K562 (cell line): ENCODE measurements at places on chromosomes 2 and 18. TPM values are rescaled to one million over a fixed set of nuclear protein-coding genes. Genes with fewer than 3 reads are reported as not detected.

DNA sequence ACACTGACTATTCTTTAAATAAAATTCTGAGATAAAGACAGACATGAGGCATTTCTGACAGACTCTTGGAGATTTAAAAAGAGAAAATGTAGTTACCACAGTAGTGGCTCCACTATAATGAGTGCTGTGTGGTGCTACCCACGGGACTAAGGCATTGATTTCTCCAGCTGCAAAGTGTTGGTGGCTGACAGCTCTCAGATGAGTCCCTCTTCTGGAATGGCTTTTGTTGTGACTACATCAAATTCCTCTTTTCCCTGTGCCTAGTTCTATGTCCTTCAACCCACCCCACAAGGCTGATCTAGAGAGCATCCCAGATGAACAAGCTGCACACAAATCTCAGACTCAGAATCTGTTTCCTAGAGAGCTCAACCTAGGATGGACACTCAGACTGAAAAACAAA is 884.8 kb upstream of the ZEB2 start:
- no peak overlapping the region for H3K4me3 ChIP-seq
- no peak overlapping the region for H3K27ac ChIP-seq
- H3K27me3 ChIP-seq, result no peaks in the 10 kb centered on the region
- no peaks in the 10 kb centered on the region for H3K36me3 ChIP-seq
- no peaks in the 10 kb centered on the region for H3K4me1 ChIP-seq
- DNase-seq, result no peak

DNA sequence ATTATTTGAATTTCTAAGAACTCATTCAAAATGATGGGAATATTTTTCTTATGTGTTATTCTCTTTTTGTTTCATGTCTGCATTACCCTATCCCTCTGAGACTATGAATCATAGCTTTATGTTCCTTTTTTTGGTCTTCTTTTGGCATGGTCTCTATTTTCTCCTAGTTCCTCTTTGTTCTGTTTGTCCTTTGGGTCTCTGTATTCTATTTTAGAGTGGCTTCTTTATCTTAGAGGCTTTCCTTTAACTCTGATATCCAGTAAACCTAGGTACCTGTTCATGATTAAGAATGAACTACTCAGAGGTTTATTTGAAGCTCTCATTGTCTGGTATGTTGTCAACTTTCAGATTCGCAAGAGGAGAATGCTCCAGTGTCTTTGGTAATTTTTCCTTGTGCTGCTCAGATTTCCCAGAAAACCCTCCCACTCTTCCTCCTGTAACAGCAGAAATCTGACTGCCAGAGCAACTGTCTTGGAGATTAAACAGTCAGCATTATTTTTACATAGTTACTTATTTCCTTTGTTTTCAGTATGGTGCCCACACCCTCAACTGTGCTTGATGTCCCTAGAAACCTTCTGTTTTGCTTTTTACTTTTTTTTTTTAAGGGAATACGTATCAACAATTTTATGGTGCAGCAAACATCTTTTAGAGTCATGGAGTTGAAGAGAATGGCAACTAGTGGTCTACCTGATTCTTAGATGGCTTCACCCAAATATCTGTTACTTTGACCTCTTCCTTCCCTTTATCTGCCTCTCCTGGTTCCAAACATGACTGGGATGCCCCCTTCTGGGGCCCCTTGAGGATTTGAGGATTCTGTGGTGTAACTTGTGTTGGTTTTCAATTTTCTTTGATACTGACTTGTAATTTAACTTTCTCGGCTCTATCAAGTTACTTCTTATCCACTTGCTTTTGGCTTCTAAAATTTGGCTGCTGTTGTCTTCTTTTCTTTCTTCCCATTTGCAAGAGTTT is 92.0 kb downstream of the DPP10 start:
- no peaks in the 10 kb centered on the region for H3K36me3 ChIP-seq
- no peaks in the 10 kb centered on the region for H3K27me3 ChIP-seq
- no peaks in the 10 kb centered on the region for H3K4me1 ChIP-seq
- no peak overlapping the region for H3K4me3 ChIP-seq

DNA sequence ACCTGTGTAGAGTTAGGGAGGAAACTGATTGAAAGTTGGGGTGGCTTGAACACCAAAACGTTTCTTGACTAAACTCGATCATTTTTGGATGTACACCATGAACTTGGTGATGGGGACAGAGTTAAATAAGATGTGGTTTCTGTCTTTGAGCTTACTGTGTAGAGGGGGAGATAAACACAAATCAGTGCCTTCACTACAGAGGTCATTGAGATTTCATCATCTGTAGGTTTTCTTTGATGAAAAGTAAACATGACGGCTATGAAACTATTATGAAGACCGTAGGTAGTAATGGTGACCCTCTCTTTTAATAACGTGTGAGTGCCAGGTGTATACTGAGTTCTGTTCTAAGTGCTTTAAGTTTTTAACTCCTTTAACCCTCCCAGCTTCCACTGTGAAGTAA is 6.5 kb downstream of the LCLAT1 start:
- H3K4me3 ChIP-seq, result no peak overlapping the region
- H3K36me3 ChIP-seq, result peaks cover 15% of the 10 kb centered on the region; the same call in 2 of the 3 replicates
- no peak overlapping the region for H3K27ac ChIP-seq

GRCh38 chr2:100043891-100044255 is 98.5 kb downstream of the AFF3 start:
- no peaks in the 10 kb centered on the region for H3K36me3 ChIP-seq
- H3K27ac ChIP-seq, result no peak overlapping the region
- no peak for DNase-seq
- no peak overlapping the region for H3K4me3 ChIP-seq
- H3K27me3 ChIP-seq, result peaks cover 24% of the 10 kb centered on the region
- H3K4me1 ChIP-seq, result no peaks in the 10 kb centered on the region

DNA sequence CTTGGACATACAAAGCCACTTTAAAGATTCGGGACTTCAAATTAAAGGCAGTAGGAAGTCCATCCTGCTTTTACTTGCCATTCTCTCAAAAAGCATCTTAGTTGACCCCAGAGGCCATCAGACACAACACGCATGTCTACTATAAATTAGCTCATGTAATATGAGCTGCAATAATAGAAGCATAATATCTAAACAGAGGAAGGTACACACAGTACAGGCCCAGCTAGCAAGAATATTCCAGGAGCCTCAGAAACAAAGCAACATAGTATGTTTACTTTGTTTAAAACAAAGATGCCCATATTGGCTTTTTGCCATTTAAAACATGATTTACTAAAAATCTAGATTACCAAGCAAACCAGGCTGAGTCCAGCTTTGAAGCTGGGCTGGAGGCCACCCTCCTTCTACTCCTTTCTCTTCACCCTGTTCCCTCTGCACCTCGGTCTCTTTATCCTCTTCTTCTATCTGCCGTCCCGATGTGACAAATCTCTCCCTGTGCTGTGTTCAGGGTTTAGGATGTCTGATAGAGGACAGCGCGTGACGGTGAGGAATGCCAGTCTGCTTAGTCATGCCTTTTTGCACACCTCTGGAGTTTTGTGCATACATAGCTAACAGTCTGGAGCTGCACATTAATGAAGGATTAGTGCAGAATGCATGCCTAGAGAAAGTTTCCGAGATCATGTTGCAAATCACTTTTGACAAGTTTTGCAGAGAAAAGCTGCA is 28.2 kb downstream of the DTNA start:
- DNase-seq, result no peak
- no peaks in the 10 kb centered on the region for H3K36me3 ChIP-seq
- no peak overlapping the region for H3K27ac ChIP-seq

DNA sequence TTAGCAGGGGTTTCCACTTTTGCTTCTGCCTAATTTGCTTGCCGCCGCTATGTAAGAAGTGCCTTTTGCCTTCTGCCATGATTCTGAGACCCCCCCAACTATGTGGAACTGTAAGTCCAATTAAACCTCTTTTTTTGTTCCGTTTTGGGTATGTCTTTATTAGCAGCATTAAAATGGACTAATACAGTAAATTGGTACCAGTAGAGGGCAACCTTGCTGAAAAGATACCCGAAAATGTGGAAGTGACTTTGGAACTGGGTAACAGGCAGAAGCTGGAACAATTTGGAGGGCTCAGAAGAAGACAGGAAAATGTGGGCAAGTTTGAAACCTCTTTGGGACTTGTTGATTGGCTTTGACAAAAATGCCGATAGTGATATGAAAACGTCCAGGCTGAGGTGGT is 216.1 kb upstream of the FSIP2 start:
- DNase-seq, result no peak
- H3K4me3 ChIP-seq, result no peak overlapping the region
- no peak overlapping the region for H3K27ac ChIP-seq
- no peaks in the 10 kb centered on the region for H3K4me1 ChIP-seq
- H3K36me3 ChIP-seq, result no peaks in the 10 kb centered on the region

- no peak overlapping the region for H3K4me3 ChIP-seq
- no peaks in the 10 kb centered on the region for H3K36me3 ChIP-seq
- no peak overlapping the region for H3K27ac ChIP-seq
- H3K27me3 ChIP-seq, result no peaks in the 10 kb centered on the region
- no peak for DNase-seq
Observed at GRCh38 chr18:65326805-65327204, 424.0 kb upstream of the CDH7 start.

Gene DSC1
- not detected in 2 replicates for total RNA-seq
